IPS DF 6.9 (cell line): ENCODE measurements at places on chromosomes 7 and 10.

- no peak for DNase-seq
These were observed 10.3 kb downstream of the FAM3C start for GRCh38 chr7:121385800-121386179.

- DNase-seq: no peak
These were observed 567 bp downstream of the GTF2IRD1 start for GRCh38 chr7:74454021-74454924.

DNA sequence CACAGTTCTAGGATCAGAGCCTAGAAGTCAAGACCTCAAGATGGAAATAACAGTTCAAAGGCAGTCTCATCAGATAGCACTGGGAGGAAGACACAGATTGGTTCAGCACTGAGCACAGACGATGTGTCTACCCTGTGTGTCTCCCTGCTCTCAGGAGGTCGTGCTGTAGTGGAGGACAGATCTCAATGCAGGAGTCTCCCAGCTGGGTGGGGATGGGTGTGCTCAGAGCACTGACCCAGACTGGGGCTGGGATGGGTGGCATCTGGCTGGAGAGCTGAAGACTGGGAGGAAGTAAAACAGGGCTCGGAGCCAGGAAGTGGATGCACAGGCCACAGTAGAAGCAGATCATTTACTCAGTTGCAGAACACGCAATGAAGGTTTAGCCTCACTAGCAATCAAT, 69.5 kb upstream of the GDF10 start:
- no peak for DNase-seq

- DNase-seq: no peak
These were observed 17.0 kb upstream of the RET start for GRCh38 chr10:43059828-43060227.

GRCh38 chr7:133873631-133874030, 253.5 kb upstream of the LRGUK start:
- no peak for DNase-seq

- no peak for DNase-seq
These were observed 10.3 kb downstream of the SFXN3 start for GRCh38 chr10:101041252-101041761.

DNA sequence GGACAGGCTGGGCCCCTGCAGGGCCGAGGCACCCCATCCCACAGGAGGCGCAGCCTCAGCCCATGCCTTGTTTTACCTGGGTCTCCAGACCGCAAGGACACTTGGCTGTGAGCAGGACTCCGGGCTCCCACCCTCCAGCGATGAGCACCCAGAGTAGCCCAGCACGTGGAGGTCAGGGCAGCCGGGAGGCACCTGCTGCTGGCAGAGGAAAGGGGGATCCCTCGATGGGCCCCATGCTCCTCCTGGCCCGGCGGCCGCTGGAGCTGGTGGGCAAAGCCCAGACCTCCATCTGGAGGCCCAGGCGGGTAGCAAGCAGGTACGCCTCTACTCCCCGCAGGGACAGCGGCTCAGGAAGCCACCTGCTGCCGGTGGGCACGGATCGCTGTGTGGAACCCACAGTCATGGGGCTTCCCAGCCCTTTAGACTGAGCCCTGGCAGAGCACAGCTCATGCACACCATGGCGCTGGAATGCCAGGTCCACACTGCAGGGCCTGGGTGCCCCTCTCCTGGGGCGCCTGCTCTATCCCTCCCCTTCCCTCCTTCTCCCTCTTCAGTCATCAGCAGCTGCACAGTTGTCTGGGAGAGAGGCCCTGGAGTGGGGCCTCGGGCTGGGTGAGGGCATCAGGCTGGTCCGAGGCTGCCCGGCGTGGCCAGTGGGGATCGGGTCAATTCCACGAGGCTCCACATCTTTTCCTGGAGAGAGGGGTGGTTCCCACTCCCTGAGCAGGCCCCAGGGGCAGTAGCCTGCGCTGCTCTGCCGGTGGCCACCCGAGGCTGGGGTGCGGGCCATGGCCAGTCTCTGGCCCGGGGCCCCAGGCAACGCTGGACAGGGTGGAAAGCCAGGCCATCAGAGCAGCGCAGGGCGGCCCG, 65.7 kb downstream of the PWWP2B start:
- DNase-seq: no peak

DNA sequence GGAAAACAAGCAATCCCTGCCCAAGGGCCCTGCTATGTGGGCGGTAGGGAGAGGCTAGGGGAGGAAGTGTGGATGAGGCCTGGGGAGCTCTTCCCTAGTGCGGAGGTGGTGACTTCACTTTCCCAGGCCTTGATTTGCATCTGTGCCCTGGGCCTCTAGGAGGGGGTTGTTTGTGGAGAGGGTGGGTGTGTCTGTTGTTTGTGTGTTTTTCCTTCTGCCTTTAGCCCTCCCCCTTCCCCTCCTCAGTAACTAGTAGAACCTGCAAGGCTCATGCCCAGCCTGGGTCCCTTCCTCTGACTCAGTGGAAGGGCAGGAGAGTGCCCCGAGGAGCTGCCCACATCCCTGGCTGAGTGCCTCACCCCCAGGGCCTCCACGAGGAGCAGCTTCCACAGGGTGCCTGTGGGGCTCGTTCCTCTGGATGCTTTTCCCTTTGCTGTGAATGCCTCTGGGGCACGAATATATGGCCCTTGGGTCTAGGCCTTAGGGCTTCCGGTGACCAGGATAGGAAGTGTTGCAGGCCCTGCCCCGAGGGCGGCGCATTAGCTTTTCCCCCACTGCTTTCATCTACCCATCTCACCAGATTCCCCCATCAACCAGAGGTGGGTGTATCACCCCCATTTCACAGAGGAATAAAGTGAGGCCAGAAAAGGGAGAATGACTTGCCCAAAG, 89.4 kb upstream of the DUSP5 start:
- DNase-seq: no peak

GRCh38 chr10:112963835-112964234, 13.8 kb downstream of the TCF7L2 start:
- DNase-seq: no peak

DNA sequence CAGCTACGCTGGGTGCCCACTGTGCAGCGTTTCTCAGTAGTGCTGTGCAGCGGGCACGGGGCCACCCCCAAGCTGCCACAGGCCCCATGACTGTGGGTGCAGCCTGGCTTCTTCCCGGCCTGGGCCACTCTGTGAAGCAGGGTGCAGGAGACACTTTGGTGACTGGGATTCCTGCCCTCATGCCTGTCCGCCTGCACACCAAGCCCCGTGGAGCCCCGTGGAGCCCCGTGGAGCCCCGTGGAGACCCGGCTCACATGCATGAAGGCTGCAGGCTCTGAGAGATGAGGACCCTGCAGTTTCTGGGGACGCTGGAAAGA, 3.9 kb upstream of the SHH start:
- no peak for DNase-seq

DNA sequence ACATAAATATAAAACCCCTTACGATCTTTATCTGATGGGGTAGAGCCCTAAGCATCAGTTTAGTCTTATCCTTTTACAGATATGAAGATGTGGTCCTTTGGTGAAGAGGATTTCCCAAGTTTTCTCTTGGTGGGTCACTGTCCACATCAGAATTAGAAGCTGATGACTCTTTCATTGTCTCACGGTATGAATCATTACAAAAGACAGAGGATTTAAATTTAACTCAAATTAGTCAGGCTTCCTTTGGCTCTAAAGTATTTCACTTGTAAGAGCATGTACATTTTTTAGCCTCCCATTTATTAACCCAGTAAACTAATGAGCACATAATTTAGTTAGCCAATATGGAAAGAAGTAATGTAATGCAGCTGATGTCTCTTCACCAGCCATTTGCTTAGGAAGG, 49.9 kb upstream of the TMEM26 start:
- no peak for DNase-seq

DNA sequence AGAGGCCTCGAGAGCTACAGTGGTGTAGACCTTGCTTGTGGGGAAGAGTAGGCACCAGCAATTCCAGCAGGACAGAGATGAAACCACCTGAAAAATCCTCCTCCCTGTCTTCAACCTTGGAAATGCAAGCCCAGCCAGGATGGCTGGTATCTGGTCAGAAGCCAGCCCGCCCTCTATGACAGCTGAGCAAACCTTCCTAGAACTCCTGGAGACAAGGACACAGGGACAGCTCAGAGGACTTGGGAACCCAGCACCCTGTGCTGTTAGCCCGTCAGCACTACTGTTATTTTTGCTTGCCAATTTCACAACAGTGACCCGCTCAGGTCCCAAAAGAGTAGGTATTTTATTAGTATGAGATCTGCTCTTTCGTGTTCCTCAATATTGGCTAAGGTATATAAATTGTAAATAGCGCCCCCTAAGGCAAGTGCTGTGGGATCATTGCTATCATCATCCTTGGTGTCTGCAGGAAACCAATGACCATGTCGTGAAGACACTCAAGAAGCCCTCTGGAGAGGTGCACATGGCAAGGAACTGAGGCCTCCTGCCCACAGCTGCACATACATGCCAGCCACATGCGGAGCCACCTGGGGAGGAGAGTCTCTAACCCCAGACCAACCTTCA, 156.5 kb upstream of the CHST15 start:
- no peak for DNase-seq

DNA sequence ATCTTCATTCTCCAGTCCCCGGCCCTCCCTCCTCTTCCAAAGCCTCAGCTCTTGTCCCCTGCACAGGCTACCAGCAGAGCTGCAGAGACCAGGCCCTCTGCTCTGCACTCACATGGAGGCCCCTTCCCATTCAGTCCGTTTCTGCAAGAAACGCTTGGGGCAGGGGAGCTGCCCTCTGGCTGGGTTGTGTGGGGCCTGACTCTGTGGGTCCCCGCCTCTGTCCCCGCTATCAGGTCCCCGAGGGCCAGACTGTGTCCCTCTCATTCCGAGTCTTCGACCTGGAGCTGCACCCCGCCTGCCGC, 1.5 kb downstream of the PCOLCE start:
- DNase-seq: no peak
